Sigmoid colon (tissue), 7 donors: ENCODE measurements at places on chromosomes 1 and 21.

DNA sequence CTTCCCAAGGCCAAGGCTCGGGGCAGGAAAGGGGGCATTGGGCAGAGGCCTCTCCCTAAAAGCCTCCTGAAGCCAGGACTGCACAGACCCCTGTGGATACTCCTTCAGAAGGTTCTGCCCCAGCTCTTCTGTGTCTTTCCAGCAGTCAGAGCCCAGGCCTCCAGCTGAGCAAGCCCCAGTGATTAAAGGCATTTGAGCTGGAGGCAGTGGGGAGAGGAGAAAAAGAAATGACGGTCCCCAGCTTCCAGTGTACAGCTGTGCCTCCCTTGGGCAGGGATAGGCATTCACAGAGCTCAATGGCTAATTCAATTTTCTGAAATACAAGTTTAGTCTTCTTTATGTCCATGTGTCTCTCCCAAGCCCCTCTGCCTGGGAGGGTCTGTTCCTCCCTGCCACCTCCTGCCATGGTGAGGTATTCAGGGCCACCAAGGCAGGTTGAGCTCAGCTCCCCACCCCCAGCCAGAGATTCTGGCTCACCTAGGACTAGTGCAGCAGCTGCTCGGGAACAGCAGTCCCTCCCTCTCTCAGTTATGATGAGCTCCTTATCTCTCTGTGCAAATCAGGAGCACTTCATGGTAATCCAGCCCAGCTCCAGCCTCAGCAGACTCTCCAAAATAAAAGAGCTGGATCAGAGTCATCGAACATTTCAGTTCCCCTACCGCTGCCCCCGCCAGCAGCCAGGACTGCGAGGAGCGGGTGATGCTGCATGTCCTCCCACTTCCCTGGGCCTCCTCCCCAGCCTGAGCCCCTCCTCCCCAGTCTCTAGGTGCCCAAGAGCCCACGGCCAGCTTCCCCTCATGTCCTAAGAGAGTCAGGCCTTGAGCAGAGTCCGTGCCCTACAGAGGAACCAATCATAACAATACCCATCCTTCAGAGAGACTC is 208.4 kb upstream of the ZC3H12A start:
- no peak for DNase-seq

DNA sequence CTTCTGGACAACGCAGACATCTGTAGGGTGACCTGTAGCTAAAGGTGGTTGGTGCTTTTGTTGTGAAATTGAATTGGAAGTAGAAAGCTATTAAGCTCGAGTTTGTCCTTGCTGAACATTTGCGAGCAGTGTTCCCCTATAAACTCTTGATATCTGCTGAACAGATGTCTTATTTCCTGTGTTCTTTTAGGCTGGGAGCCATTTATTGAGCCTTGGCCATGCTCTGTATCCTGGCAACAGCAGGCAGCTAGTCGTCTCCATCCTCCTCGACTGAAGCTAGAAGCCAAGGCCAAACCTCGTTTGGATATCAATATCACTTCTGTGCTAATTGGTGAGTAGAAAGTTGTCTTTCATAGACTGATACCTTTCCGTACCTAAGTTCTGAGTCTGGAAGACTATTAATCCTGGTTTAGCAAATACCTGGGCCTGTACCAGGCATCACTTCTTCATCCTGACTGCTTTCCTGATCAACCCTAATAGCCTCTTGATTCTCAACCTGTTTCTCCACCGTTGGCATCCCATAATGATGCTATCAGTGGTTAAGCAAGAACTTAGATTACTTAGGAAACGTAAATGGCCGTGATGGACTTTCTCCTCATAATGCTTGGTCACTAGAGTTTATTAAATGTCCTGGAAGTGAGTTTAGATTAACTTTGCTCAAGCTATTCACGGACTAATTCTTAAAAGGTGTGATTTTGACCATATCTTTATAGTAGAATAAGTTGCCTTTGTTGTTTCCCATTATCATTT is 103.4 kb downstream of the VPS13D start:
- DNase-seq: no peak

GRCh38 chr1:161981126-161981525 is 42.5 kb downstream of the OLFML2B start:
- no peak for DNase-seq

GRCh38 chr1:219544163-219544846 is 68.6 kb downstream of the ZC3H11B start:
- no peak for DNase-seq

- peak; percentile 13 for DNase-seq
These were observed 2.4 kb upstream of the RNU11 start for GRCh38 chr1:28646040-28646439.

DNA sequence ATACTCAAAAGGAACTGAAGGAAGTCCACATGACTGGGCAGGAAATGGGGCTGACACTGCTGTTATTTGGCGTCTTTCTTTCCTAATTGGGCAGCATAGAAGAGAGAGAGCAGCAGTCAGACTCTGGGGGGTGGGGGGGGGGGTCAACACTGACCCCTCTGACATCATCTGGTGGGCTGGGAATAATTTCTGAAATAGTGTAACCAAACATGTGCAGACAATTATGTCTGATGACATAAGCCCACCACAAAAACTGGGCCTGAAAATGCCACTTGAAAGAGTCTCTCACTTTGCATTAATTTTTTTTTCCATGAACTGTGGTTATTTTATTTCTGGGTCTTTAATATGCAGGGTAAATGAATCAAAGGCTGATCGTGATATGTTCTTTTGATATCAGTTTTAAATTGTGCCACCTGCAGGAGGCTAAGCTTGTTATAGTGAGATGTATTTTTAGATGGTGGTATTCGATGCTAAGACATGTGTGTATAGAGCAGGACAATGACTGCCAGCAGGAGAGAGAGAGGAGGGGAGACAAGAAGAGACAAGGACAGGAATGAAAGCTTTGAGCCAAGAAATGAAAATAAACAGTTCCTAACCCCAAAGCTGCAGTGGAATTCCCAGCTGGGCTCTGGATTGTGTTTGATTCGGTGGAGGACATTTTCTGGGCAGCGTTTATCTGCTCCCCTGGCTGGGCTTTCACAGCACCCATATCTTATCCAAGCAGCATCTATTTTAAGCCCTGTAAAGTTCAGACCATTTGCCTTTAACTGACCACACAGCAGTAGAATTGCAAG is 264.7 kb downstream of the PBX1 start:
- peak; percentile 89 for DNase-seq

GRCh38 chr1:65084066-65084465 is 63.9 kb upstream of the AK4 start:
- DNase-seq: no peak

DNA sequence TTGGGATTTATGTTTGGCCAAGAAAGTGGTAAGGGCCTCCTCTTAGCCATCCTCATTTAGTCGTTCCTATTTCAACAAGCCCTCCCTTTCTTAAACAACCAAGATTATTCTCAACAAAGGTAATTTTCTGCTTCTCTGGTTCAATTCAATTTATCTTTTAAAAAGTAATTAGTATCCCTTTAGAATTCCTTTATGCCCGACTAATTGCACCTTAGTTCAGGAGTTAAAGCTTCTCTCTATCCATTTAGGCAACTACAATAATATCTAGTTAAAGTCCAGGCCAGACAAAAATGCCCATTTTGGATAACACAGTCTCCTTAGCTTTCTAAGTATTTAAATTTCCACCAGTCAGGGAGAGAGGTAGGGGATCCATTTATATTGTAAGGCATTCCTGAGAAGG is 136.7 kb upstream of the MAGI3 start:
- DNase-seq: no peak

- no peak for DNase-seq
These were observed 160.5 kb downstream of the PTBP2 start for GRCh38 chr1:96882096-96882495.

- DNase-seq: no peak
These were observed 382.1 kb upstream of the B3GALT2 start for GRCh38 chr1:193568512-193568911.

- DNase-seq: peak; percentile 94
These were observed 3.5 kb downstream of the HSPG2 start for GRCh38 chr1:21933397-21934248.

DNA sequence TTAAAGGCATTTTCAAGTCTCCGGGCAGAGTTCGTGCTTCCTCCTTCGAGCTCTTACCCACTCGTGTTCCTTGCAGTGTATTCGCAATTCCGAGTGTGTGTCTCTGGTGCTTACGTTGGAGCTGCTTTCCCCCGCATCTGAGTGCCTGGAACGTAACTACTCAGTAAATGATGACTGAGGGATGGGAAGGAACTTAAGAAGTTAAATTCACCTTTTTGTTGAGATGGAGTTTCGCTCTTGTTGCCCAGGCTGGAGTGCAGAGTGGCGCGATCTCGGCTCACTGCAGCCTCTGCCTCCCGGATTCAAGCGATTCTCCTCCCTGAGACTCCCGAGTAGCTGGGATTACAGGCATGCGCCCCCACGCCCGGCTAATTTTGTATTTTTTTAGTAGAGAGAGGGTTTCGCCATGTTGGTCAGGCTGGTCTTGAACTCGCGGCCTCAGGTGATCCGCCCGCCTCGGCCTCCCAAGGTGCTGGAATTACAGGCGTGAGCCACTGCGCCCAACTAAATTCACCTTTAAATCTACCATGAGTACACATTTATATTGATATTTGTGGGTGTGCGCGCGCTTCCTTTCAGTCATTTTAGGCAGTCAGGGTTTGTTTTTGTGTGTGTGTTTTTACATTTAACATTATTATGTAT is 837 bp downstream of the NDUFS5 start:
- DNase-seq: no peak

DNA sequence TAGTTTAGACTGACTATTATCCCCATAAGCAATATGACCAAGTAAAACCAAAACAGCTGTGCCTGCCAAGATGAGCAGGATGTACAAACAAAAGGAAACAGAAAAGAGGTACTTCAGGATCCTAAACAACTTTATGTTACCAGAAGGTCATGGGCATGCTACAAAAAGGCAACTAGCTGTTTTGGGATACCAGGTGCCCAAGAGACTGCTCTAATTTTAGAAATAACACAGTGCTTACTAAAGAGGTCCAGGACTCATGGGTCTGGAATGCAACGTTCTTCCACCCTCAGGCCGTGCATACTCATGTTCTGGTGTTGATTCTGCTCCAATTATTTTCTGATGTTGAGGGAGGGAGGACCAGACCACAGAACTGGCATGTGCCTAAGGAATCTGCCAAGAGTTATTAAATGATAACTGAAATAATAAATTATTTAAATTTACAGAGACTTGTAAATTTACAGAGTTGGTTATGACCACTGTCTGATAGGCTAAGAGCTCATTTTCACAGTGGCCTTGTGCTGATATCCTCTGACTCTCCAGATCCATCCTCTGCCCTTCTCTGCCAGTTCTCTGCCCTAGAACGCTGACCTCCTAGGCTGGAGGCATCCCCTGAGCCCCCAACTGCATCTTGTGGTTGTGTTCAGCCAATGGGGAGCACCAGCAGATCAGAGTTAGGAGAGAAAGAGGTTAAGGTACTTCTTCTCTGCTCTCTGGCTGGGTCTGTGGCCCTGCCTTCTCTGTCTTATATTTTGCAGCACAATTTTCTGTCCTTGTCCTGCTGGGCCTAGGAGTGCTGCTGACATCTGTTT is 37.7 kb upstream of the BCL10 start:
- no peak for DNase-seq

DNA sequence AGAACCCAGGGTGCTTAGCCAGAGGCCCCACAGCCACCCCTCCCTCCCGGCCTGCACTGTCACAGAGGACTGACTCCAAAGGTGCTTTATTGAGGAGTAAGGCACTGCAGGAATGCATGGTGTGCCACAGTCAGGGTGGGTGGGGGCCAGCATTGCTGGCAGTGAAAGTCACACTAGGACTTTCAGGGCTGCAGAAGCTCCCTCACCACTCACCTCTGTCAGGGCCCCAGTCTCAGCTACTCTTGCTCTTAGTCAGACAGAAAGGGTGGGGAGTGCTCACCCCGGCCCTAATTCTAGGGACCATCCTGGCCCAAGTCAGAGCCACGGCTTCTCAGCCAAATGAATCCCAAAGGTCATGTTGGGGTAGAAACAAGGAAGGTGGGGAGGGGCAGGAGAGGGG is 19.4 kb downstream of the KNCN start:
- no peak for DNase-seq

DNA sequence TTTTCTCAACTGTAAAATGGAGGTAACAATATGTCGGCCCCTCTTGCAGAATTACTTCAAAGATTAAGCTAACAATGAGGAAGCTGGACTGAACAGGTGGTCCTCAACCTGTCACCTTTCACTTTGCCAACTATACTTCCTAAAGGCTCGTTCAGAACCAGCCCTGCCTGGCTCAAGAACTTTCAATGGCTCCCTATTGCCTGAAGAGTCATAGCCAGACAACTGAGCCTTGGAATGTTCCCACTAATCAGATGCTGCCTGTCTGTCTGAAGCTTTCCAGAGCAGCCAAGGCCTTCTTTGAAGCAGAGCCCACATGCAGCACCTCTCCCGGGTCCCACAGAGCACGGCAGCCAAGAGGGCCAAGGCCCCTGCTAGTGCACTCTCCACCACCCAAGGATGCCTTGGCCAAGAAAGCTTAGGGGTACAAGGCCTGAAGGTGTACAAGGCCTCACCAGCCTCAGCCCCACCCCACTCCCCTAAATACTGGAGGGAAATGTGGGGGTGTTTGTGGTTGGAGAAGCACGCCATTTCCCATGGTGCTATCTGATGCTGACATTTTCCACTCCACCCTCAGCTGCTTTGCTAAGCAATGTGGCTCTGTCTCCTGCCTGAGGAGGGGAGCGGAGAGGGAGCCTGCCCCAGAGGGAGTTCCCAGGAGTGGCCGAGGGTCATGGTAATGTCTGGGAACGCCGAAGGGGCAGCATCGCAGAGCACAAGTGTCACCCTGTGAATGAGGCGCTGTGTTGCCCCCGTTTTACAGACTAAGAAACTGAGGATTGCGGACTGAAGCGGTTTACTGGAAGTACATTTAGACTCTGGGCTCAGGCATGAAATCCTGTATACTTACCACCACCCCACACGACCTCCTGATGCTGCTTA is 8.2 kb upstream of the LAPTM5 start:
- DNase-seq: no peak

GRCh38 chr1:200415789-200416593 is 6.2 kb upstream of the ZNF281 start:
- DNase-seq: peak; percentile 91

GRCh38 chr1:74697832-74698231 is 24.2 kb upstream of the ERICH3 start:
- no peak for DNase-seq

DNA sequence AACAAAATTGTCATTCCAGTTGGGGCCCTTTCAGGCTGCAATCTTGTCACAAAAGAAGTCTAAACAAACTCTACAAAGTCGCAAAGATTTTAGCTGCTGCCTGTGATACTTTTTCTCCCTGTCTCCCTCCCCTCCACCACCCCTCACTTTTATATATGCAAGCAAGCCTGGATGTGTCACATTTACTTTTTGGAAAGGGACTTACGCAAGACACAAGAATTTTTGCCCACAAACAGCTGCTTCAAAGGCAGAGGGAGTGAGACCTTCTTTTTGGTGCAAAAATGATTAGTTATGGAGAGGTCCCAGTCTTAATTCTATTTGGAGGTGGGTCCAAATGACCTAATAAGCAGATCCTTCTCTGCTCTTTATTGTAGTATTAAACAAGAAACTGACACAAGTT is 22.9 kb upstream of the RALGPS2 start:
- DNase-seq: no peak

- no peak for DNase-seq
These were observed 83.3 kb downstream of the LACTBL1 start for GRCh38 chr1:22889213-22889827.
